ENCODE measurements at places on chromosomes 12 and 14.

GRCh38 chr14:103388664-103389063 lies 3.4 kb downstream of the MARK3 start:
- DNase-seq, result no peak

DNA sequence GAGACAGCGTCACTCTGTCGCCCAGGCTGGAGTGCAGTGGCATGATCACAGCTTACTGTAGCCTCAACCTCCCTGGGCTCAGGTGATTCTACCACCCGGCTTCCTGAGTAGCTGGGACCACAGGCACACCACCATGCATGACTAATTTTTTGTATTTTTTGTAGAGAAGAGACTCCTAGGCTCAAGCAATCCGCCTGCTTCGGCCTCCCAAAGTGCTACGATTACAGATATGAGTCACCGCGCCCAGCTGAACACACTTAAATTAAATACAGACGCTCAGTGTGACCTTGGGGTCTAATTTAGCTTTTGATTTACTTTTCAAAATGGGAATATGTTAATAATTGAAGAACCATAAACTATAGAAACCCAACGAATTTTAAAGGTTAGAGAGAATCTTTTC lies 77.2 kb downstream of the C2CD5 start:
- DNase-seq, result peak; percentile 32

GRCh38 chr14:103427485-103428443 lies 42.5 kb downstream of the MARK3 start:
- DNase-seq, result no peak

DNA sequence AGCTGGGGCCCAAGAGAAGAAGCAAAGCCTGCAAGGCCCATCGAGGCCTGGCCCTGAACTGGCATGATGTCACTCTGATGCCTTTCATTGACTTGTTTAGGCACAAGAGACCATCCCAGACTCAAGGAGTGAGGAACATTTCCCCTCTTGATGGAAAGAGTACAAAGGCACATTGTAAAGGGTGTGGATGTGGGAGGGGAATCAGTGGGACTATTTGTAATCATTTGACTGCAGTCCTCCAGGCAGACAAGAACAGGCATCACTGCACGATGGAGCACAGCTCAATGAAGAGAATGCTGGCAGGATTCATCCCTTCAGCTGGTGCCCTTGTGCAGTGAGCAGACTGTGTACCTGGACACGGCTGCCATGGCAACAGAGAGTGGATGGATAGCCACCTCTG lies 87.9 kb downstream of the LGMN start:
- no peak for DNase-seq

- DNase-seq, result no peak
These were observed 193.5 kb upstream of the BCL2L14 start for GRCh38 chr12:11877102-11877826.

- DNase-seq, result no peak
These were observed 152.3 kb downstream of the MSRB3 start for GRCh38 chr12:65430571-65431306.

- no peak for DNase-seq
These were observed 3.6 kb downstream of the UBC start for GRCh38 chr12:124910561-124911478.

- no peak for DNase-seq
These were observed 98.8 kb downstream of the DAD1 start for GRCh38 chr14:22489957-22490950.

Measured in amniotic stem cell (primary cell).